ENCODE measurements at places on chromosomes 7 and 10. TPM values are rescaled to one million over a fixed set of nuclear protein-coding genes. Genes with fewer than 3 reads are reported as not detected.
A peak's percentile ranks its signal among the peaks of the same experiment; 100 is the strongest.

GRCh38 chr7:37039131-37039749, 314.9 kb upstream of the AOAH start:
- H3K36me3 ChIP-seq: no peaks in the 10 kb centered on the region
- H3K27ac ChIP-seq: no peak overlapping the region
- H3K27me3 ChIP-seq: no peaks in the 10 kb centered on the region
- no peak overlapping the region for H3K4me3 ChIP-seq

- no peak overlapping the region for H3K27ac ChIP-seq
- no peak for DNase-seq
- H3K4me1 ChIP-seq: no peaks in the 10 kb centered on the region
Observed at GRCh38 chr7:37417107-37417474, 31.6 kb downstream of the ELMO1 start.

GRCh38 chr7:83608716-83609115, 40.2 kb downstream of the SEMA3E start:
- no peak overlapping the region for H3K4me3 ChIP-seq
- H3K27me3 ChIP-seq: no peaks in the 10 kb centered on the region
- no peaks in the 10 kb centered on the region for H3K36me3 ChIP-seq
- no peak overlapping the region for H3K27ac ChIP-seq
- DNase-seq: no peak

DNA sequence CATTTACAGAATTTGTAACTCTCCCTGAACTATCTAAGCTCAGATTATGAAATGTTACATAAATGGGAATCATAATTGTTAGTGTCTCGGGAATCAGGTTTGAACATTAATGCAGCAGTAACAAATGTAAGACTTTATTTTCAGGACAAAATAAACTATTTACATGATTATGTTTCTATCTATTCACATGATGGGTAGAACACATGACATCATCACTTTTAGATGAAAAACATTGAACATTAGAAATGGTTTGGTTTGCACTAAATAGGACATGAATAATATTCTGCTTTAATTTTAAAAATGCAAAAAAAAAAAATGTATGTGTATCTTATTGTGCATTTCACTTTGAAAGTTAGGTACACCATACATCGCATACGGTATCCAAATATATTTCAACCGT, 745.5 kb upstream of the POT1 start:
- no peaks in the 10 kb centered on the region for H3K27me3 ChIP-seq
- H3K4me3 ChIP-seq: no peak overlapping the region
- no peaks in the 10 kb centered on the region for H3K4me1 ChIP-seq
- H3K36me3 ChIP-seq: no peaks in the 10 kb centered on the region

GRCh38 chr10:80382989-80383388, 25.4 kb upstream of the PRXL2A start:
- peak overlapping the region; percentile 13 for H3K4me3 ChIP-seq
- no peak overlapping the region for H3K27ac ChIP-seq
- no peaks in the 10 kb centered on the region for H3K4me1 ChIP-seq
- no peaks in the 10 kb centered on the region for H3K27me3 ChIP-seq

The RBM20 gene
- 2.0 TPM for total RNA-seq

Measured in HCT116 (cell line).